Uterus (tissue), 4 donors: ENCODE measurements at places on chromosomes 1 and 21.

- H3K27me3 ChIP-seq = no peaks in the 10 kb centered on the region
- H3K4me1 ChIP-seq = no peaks in the 10 kb centered on the region
- DNase-seq = no peak
- no peak overlapping the region for H3K4me3 ChIP-seq
Measured at GRCh38 chr1:94349853-94350252, 68.3 kb upstream of the ABCD3 start.

GRCh38 chr1:199122532-199123311 is 483.9 kb downstream of the PTPRC start:
- H3K36me3 ChIP-seq = no peaks in the 10 kb centered on the region
- no peak overlapping the region for H3K27ac ChIP-seq
- no peak overlapping the region for H3K4me3 ChIP-seq
- H3K4me1 ChIP-seq = no peaks in the 10 kb centered on the region
- no peaks in the 10 kb centered on the region for H3K27me3 ChIP-seq
- no peak for DNase-seq

DNA sequence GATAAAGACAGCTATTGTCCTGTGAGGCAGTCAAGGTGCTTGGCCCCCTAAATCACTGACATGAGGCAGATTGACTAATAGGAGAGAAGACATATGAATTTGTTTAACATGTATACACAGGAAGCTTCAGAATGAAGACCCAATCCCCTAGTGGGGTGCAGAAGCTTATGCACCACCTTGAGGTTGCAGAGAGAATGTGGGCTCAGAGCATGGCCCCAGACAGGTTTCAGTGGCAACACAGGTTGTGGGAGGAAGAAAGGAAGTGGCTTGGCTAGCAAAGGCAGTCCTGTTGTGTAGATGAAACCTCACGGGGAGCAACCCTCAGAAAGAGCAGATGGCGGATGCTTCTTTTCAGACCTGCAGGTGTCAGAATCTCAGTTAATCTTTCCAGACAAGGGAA is 37.0 kb upstream of the PARP1 start:
- H3K27ac ChIP-seq = no peak overlapping the region
- no peak overlapping the region for H3K4me3 ChIP-seq
- no peak for DNase-seq
- H3K36me3 ChIP-seq = no peaks in the 10 kb centered on the region

DNA sequence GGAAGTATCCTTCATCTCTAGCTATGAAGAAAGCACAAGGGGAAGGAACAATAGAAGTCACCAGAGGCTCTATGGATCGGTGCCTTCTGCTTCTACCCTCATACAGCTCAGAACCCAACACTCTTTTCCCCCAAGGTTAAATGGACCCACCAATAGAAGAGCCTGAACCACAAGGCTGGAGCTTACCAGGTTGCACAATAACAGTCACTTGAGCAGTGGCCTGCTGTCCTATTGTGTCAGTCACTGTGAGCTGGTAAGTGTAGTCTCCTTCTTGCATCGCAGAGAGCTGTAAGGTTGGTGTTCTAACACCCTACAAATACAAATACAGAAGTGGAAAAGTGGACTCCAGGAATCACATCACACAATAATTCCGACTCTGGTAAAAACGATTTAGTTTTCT is 103.0 kb downstream of the KIAA0319L start:
- peaks cover 11% of the 10 kb centered on the region for H3K4me1 ChIP-seq
- H3K27me3 ChIP-seq = no peaks in the 10 kb centered on the region
- no peaks in the 10 kb centered on the region for H3K36me3 ChIP-seq

GRCh38 chr21:18518054-18518481 is 114.5 kb upstream of the TMPRSS15 start:
- H3K4me3 ChIP-seq = no peak overlapping the region
- DNase-seq = no peak
- no peaks in the 10 kb centered on the region for H3K4me1 ChIP-seq
- H3K27ac ChIP-seq = no peak overlapping the region
